Motor neuron (in vitro differentiated cells): ENCODE measurements at places on chromosomes 5 and 9. TPM values are rescaled to one million over a fixed set of nuclear protein-coding genes. Genes with fewer than 3 reads are reported as not detected.

GRCh38 chr9:107638521-107639310 lies 149.1 kb upstream of the KLF4 start:
- ATAC-seq = no peak

DNA sequence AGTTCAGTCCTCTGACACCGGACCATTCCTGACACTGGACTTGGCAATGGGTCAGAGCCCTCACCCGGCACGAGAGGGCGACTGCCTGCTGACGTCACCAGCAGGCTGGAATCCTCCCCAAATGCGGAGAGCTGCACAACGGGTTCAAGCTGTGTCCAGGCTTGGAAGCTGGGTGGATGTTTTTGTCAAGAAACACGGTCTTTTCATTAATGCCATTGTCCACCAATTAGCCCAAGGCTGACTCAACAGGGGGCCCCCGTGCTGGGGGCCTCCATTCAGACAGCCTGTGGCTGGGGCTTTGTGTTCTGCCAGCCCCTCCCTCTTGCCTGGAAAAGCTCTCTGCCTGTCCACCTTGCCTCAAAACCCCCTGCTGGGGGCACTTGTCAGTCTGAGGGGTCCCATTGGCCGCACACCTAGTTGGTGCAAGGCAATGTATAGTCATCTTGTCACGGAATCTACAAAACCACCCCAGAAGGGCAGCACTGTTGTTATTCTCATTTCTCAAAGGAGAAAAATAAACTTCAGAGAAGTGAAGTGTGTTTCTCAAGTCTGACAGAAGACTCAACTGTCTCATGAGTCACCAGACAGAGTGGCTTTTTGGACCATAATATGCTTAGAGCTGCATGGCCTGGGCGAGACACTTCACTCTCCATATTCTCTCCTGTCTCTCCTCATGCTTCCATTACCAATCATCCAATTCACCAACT lies 24.6 kb downstream of the NDUFA8 start:
- peak; percentile 87 for ATAC-seq

GRCh38 chr5:167967494-167968177 lies 323.8 kb upstream of the WWC1 start:
- ATAC-seq = peak; percentile 55

DNA sequence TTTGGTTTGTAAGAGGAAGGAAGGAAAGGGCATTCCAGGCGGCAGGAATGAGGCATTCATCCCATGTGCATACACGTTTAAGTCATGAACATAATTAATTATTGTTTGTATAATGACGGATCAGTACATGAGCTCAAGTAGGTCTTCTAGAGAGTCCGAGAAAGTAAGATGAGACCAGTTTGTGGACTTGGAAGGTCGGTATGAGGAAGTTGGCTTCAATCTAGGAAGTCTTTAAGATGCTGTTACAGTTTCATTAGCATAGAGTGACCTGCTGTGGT lies 2.1 kb downstream of the GTF3C4 start:
- ATAC-seq = no peak

- no peak for ATAC-seq
These were observed 31.2 kb downstream of the PHAX start for GRCh38 chr5:126631920-126632319.

- no peak for ATAC-seq
These were observed 11.2 kb upstream of the ZCCHC9 start for GRCh38 chr5:81290146-81290545.

DNA sequence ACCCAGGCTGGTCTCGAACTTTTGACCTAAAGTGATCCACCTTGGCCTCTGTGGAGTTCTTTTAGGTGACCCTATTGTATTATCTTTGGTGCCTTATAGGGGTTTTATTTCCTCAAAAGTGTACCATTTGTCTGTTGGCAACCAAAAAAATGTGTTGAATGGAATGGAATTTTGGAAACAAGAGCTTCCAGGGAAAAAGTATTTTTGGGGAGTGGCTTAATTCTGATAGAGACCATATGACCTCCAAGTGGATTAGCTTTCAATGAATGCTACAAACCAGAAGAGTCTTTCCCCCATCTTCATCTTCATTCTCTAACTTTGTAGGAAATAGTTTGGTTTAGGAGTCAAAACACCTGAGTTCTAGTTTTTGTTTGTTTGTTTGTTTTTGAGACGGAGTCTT lies 3.4 kb upstream of the OGN start:
- ATAC-seq = no peak

GRCh38 chr5:131274326-131275063 lies 10.6 kb downstream of the CDC42SE2 start:
- no peak for ATAC-seq

DNA sequence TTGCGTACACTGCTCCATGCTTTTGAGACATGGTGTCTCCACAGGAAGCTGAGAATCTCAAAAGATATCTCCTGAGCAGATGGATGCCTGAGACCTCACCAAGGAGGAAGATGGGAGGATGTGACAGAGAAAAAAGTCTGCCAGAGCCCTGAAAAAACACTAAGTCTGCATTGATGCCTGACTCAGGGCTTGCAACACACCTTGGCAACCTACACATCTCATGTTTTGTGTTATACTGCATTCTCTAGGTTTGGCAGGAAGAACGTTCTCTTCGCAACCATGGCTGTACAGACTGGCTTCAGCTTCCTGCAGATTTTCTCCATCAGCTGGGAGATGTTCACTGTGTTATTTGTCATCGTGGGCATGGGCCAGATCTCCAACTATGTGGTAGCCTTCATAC lies 19.2 kb downstream of the SLC22A4 start:
- ATAC-seq = no peak

GRCh38 chr5:122369253-122369815 lies 57.3 kb downstream of the SNCAIP start:
- no peak for ATAC-seq

DNA sequence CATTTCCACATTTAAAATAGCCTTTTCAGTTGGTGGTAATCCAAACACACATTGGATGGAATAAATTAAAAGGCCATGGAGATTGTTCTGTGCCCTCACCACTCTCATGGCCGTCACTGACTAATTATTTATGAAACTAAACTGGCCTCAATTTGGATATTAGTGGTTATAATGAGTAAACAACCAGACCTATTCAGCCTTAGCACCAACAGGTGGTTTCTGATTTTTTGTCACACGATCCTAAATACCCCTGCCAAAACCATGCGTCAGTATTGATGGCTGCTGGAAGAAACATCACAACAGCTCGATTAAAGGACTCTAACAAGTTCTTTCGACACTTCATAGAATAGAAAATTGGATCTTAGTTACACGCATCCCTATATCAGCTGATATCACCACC lies 276.0 kb upstream of the DAP start:
- ATAC-seq = no peak

DNA sequence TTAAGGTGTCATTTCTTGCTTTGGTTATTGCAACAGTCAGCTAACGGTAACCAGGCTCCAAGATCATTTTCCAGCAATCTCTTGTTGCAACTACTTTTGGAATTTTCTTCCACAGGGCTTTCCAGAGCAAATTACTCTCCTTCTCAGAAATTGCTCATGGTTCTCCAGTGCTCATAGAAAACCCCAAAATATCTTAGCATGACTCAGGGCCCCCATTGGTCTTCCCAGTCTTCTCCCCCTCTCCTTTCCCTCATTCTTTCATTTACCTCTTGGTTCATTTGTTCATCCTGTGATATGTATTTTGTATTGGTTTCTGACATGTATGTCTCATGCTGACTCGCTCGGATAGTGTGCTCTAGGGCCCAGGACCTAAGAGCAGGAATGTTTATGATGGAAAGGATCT lies 35.6 kb downstream of the WWC1 start:
- no peak for ATAC-seq

DNA sequence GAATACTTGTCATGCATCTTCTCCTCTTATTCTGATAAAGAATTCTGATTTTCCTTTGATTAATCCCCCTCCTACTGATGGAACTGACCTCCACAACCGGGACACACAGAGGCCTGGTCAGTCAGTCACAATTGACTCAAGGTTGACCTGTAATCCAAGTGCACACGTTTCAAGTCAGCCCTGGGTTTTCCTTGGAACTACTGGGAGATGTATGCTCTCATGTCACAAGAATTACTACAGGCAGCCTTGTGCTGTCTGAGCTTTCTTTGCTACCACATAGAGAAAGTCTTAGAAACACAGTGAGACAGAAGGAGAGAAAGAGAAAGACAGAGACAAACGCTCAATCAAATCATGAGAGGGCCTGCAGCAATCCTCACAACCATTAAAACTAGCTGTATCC lies 345.8 kb downstream of the PDE4D start:
- no peak for ATAC-seq

DNA sequence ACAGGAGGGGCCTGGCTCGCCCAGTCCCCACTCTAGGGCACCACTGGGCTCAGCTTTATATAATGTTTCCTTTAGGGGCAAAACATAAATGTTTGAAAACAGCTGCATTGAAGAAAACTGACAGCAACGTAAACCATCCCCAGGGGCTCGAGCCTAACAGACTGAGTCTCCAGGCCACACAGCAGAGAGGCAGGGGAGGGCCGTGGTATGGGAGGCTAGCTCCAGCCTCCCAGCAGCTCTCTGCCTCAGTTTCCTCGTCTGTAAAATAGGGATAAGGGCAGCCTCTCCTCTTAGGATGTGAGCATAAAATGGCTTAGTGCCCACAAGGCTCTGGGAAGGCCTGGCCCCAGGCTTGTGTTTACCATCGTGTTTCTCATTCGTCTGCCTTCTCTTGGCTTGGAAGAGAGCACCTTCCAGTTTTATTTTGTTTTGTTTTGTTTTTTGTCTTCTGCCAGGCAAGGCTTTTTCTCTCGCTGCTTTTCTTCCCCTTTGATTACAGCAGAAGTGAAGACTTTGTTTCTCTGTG lies 2.7 kb downstream of the ANKRD33B start:
- ATAC-seq = no peak

DNA sequence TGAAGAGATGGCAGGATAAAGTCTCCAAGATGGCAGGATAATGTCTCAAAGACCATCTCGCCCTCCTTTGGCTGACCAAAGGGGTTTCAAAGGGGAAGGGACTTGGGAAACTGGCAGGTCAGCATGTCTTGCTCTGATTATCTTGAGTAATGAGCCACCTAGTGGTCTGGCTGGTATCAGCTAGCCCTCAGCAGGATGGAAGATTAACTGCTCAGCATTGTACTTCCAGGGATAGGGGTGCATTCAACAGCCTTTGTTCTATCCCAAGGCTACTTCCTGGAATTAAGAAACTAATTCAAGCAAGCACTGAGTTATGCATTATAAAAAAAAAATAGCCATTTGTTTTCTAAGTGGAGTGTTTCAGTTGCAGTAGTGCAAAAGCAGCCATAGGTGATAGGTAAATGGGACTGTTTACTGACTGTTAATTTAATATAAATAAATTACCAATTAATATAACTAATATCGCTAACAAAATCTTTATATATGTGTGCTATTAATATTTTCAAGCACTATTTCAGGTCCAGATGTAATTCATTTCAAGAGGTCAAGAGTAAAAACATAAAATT lies 555.5 kb downstream of the CDH9 start:
- ATAC-seq = peak; percentile 65

- ATAC-seq = peak; percentile 74
These were observed 117.2 kb downstream of the ADAMTS16 start for GRCh38 chr5:5257353-5257752.

DNA sequence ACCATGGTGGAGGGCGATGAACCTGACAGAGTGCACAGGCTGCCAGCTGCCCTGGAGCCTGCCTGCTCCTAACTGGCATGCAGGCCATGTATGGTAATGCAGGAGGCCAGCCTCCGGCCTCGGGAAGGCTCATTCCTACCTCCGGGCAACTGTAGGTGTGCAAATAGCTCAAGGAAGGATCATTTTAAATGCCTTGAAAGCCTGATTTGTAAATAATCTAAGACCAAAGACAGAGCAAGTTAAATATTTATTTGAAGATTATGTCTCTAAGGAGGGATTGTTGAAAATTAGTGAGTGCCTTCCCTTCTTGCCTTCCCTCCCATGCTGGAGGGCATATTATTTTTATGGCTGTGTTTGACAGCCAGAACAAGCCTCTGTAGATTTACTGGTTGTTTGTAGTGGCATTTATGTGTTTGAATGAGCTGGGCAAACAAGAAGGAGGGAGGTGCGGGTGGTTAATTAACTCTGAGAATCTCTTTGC lies 285.7 kb upstream of the TUT7 start:
- peak; percentile 53 for ATAC-seq

- no peak for ATAC-seq
These were observed 52.7 kb downstream of the CDKN2A start for GRCh38 chr9:21941337-21941995.

DNA sequence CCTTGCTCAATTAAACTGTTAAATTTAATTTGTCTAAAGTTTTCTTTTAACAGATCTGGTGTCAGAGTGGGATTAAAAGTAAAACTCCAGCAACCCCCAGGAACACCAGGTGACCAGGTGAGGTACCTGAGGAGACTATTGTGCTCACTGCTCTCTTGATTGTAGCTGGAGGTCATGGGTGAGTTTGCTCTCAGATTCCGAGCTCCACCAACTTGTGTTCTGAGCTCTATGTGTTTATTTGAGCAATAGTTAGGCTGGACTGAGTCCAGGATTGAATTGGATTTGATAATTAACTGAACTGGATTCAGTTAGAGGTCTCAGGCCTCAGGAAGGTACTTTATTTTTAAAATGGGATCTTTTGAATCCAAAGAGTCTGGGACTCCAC lies 17.9 kb upstream of the SCGB3A2 start:
- ATAC-seq = no peak

DNA sequence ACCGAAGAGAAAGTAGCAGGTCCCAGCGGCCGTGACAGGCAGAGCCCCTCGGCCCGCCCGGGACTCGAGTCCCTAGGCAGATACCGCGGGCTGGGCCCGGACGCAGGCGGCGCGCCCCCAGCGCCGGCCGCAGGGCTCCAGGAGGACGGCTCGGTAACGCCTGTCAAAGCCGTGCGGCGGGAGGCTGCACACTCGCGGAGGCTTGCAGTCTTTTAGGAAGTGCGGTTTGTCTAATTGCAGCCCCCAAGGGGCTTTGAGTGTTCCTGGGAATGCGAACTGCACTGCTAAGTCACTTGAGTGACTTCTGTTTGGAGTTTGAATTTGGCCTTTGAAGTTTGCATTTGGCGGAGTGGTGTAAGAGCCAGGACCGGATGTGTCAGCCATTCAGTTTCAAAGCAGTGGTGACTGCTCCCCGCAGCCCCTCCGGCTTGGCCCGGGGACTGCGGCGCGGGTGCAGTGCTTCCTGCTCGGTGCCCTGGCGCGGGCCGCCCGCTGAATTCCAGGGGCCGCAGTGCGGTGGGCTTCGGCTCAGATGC lies 1.3 kb downstream of the MAP3K1 start:
- ATAC-seq = peak; percentile 38

DNA sequence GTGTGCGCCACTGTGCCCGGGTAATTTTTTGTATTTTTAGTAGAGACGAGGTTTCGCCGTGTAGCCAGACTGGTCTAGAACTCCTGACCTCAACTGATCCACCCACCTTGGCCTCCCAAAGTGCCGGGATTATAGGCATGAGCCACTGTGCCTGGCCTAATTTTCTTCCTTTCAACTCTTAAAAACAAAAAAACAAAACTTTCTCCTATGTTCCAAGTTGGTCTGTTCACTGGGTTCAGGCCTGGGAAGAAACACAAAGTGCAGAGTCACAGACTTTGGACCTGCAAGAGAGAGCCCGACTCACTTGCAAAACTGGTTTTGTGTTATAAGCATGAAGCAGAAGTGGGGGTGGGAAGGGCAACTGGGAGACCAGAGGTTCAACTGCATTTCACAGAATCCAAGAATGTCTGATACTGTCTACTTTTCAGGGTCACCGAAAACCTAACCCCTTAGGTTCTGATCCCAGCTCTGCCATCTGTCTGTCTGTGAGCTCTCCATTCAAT lies 5.2 kb upstream of the HDHD3 start:
- ATAC-seq = no peak

Gene ELOVL7
- 0.21 and 0.50 TPM in 2 replicates for total RNA-seq

Gene PCSK1
- total RNA-seq = 0.30 and 0.38 TPM in 2 replicates

Gene EQTN
- total RNA-seq = 0.40 and 1.5 TPM in 2 replicates

Gene BRD9
- 35.8 and 37.4 TPM in 2 replicates for total RNA-seq

Gene OBP2B
- total RNA-seq = not detected in 2 replicates

Gene MARCOL
- 0.32 TPM in 1 of 2 replicates, not detected in the other for total RNA-seq

Gene ANKRD55
- not detected in 2 replicates for total RNA-seq

Gene IRX4
- 0.09 TPM in 1 of 2 replicates, not detected in the other for total RNA-seq

Gene IL5
- total RNA-seq = not detected in 2 replicates
